Dermis microvascular lymphatic vessel endothelial cell (primary cell): ENCODE measurements at places on chromosomes 5 and 9.

DNA sequence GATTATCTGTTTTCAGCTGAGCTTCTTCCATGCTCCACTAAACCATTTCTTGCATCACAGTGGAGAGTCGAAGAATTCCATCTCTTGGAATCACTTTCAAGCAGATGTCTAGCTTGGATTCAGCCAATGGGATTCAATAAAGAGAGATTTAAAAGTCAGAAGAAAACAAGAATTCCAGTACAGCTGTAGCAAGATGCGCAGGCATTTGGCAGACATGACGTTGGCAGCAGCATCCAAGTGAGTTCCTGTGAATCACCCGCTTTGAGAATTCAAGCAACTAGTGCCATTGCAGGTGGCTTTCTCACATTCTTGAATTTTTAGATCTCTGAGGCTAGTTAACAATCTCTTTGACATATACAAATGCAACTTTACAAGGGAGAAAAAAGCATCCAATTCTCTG is 467.0 kb downstream of the CDH10 start:
- DNase-seq, result no peak

- DNase-seq, result no peak
Observed at GRCh38 chr5:113244966-113245365, 189.8 kb downstream of the TSSK1B start.

- DNase-seq, result no peak
Observed at GRCh38 chr5:112574536-112574935, 155.5 kb upstream of the EPB41L4A start.

GRCh38 chr9:2839040-2839439 is 4.9 kb downstream of the PUM3 start:
- DNase-seq, result no peak

DNA sequence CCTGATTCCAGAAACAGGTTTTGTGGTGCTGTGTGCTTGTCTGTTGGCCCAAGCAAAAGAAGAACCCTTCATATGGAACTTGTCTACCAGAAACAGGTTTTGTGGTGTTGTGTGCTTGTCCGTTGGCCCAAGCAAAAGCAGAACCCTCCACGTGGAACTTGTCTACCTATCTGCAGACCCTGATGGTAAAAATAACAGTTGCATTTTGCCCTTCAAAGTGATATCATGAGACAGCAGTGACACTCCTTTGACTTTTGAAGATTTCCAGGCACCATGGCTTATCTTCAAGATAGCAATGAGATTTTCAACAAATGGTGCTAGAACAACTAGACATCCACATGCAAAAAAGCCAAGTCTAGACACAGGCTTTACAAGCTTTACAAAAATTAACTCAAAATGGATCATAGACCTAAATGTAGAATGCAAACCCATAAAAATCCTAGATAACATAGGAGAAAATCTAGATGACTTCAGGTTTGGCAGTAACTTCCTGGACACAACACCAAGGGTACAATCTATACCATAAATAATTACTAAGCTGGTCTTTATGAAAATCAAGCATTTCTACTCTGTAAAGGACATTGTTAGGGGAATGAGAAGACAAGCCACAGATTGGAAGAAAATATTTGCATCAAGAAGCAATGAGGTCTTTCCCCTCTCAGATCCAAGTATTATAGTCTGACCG is 16.8 kb downstream of the MACROH2A1 start:
- DNase-seq, result no peak

GRCh38 chr5:172007175-172008110 is 1.0 kb upstream of the FBXW11 start:
- DNase-seq, result peak; percentile 19

- no peak for DNase-seq
Observed at GRCh38 chr9:68708513-68708912, 3.5 kb downstream of the PIP5K1B start.

GRCh38 chr5:165026971-165027370 is 1521.6 kb downstream of the MAT2B start:
- no peak for DNase-seq

- no peak for DNase-seq
Observed at GRCh38 chr9:99075246-99075912, 29.5 kb upstream of the TGFBR1 start.

DNA sequence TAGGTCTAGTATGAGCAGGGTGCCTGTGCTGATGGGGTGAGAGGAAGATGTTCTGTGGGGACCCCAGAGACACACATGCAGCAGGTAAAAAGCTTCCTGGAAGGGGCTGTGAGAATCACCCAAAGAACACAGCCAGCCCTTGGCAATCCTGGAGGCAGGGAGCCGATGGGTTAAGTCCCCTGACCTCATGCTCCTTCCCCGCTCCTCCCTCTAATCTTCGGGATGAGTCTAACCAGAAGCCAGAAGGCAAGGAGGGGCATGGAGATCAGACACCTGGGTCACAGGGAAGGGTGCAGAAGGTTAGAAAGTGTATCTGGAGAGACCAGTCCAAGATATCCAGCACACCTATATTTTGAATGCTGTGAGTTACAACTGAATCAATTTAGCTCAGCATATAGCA is 274.1 kb upstream of the PAPPA start:
- no peak for DNase-seq

- DNase-seq, result no peak
Observed at GRCh38 chr5:14341571-14342230, 198.6 kb downstream of the TRIO start.

DNA sequence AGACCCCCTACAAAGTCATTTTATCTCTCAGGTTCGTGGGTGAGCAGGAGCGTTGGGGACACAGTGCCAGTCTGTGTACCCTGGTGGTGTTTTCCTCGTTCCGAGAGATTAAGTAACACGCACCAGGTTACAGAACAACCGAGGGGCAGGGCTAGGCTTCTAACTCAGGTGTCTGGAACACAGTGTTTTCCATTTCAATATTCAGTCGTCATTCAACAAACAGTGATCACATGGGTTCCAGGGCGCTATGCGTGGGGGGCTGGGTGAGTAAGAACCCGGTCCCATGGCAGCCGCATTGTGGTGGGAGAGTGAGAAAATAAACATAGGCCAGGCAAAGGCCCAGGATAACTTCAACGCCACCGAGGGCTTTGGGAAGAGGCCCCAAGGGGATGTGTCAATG is 55.9 kb upstream of the RNU6ATAC start:
- DNase-seq, result no peak

- DNase-seq, result no peak
Observed at GRCh38 chr5:170541146-170541769, 37.4 kb downstream of the KCNIP1 start.

- DNase-seq, result no peak
Observed at GRCh38 chr5:18244309-18244708, 610.0 kb downstream of the TAF11L14 start.

DNA sequence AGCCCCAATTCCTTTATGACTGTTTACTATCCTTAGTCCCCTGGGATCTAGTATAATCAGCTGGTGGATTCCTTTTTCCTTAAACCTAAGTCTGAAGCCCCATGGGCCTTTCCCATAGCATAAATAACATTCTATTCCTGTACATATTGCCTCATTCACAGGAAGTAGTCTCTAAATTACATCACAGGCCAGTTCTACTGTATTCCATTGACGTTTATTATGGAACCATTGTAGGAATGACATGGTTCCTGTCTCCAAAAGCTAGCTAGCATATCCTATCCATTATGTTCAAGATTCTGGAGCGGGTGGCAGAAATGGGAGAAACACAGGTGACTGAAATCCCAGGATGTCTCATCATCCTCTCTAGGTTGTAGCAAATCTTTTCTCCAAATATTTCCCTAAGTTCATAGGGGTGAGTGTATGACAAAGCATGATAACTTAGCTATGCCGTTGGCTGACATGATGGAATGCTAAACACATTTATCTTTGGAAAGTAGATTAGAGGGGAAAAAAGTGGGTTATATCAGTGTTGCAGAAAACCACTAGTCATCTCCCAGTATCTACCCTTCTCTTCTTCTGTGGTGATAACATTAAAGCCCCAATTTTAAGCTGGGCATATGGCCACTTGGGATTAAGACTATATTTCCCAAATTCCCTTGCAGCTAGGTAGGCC is 140.1 kb downstream of the FGF1 start:
- peak; percentile 51 for DNase-seq

DNA sequence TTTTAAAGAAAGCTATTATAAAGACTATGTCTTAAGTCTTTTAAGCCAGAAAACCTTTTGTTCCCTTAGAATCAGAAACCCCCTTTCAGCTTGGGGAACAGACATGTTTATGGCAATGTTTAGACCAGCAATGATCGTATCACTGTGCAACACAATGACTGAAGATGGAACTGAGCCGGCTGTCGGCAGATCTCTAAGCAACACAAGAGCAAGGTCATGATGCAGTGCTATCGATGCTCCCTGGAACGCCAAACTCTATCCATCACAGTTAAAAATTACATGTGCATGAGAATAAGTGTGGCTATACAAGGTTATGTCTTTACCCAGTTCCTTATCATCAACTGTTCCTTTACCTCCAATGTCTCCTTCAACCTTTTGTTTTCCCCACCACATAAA is 1.8 kb upstream of the RNF44 start:
- no peak for DNase-seq

- no peak for DNase-seq
Observed at GRCh38 chr5:159887050-159887449, 29.2 kb upstream of the ADRA1B start.

GRCh38 chr9:92159058-92159457 is 43.8 kb upstream of the SPTLC1 start:
- DNase-seq, result no peak

GRCh38 chr9:98521141-98521540 is 187.6 kb downstream of the GABBR2 start:
- DNase-seq, result peak; percentile 74

GRCh38 chr5:9233712-9234111 is 312.2 kb downstream of the SEMA5A start:
- DNase-seq, result no peak

- peak; percentile 84 for DNase-seq
Observed at GRCh38 chr9:6680797-6681146, 35.2 kb upstream of the GLDC start.

- DNase-seq, result no peak
Observed at GRCh38 chr5:107916731-107917725, 246.3 kb upstream of the EFNA5 start.

- DNase-seq, result no peak
Observed at GRCh38 chr9:84751921-84752320, 82.4 kb downstream of the NTRK2 start.

DNA sequence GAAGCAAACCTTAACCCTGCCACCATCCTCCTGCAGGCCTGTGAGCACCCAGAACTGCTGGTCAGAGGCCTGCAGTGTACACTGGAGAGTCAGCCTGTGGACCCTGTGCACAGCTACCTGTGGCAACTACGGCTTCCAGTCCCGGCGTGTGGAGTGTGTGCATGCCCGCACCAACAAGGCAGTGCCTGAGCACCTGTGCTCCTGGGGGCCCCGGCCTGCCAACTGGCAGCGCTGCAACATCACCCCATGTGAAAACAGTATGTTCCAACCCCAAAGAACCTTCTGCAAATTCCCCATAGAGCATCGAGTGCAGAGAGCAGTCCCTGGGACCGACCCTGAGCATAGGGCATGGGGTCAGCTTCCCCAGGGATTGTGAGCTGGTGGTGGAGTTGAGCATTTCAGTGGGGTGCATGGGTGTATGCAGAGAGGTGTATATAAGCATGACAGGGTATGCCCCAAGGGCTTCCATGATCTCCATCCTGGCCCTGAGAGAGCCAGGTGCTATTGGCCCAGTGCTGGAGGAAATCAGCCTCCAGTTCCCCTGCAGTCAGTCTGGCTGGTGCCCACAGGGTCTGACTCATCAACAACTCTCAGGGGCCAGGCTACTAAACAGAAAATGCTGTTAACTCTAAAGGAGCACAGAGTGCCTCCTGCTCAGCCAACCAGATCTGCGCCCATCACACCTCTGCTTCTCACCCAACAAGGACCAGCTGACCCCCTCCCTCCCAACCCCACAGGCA is 126.2 kb downstream of the SAXO1 start:
- no peak for DNase-seq

DNA sequence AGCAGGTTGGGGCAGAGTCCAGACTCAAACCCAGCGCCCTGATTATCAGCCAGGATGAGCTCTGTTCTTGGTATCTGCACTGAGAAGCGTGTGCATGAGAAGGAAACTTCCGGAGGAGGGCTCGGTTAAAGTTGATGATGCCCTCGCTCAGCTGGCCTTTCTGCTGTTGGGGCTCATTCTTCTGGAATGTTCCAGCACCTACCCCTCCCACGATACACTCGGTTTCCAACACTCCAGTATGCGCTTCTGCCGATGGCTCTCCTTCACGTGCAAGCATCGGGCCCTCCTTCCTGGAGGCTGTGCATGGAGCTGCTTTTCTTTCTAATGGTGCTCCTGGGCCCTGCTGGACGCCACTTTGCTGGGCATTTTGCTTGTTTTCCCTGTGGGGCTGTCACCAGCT is 134.0 kb downstream of the RXRA start:
- no peak for DNase-seq

DNA sequence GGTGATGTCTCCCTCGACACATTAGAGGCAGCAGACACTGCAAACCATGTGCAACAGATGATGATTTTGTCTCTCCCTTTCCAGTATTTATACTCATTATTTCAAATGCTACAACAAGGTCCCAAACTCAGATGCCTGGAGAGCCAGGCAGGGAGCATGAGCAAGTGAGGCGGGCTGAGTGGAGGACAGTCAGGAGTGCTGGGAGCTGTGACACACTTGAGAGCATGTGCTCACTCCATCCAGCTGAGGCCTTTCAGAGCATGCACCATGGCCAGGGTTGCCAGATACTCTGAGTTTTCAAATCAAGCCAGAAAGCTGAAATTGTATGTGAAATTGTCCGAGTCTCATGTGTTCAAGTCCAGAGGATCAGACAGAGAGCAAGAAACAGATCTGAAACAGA is 55.8 kb upstream of the SLC2A8 start:
- no peak for DNase-seq

DNA sequence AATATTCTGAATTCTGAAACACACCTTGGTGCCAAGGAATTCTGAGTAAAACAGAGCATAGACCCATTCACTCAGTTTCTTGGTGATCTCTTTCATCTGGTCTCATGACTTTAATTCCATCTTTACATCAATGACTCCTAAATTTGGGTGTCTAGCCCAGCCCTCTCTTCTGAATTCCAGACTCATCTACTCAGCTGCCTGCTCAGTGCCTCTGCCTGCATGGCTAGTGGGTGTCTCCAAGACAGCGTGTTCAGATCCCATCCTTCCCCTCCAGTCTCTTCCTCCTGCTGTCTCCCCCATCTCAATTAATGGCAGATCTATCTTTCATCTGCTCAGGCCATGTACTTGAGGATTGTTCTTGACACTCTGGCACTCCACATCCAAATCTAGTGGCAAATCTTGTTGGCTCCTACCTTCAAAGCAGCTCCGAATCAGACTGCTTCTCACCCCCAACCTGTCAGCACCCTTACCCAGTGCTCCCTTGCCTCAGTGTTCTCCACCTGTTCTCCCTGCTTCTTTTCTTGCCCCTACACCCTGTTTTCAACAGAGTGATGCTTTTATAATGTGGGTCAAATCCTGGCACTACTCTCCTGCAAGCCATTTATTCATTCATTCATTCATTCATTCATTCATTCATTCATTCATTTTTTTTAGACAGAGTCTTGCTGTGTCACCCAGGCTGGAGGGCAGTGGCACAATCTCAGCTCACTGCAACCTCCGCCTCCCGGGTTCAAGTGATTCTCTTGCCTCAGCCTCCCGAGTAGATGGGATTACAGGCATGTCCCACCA is 5.3 kb downstream of the CAVIN4 start:
- no peak for DNase-seq

GRCh38 chr5:665956-666711 is 27.0 kb downstream of the TPPP start:
- no peak for DNase-seq
